ENCODE measurements at places on chromosomes 2 and 18.

- DNase-seq: no peak
These were observed 437.0 kb downstream of the PTPRM start for GRCh38 chr18:8003878-8004675.

DNA sequence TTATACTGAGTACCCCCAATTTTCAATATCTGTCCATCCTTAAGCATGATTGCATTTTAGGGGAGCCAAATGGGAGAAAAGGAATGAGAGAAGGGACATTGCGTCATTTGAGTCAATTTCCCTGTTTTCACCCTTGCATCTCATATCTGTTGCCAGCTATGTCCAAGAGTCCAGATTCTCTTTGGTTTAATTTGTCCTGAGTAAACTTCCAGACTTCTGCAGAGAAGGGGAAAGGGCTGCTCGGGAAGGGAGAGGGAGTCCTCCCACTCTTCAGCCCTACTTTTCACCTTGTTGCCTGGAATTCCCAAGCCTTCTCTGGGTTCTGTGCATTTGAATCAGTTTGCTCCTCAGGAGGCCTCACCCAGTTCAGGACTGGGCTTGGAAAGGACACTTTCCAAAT, 16.5 kb downstream of the GREB1 start:
- DNase-seq: no peak

- no peak for DNase-seq
These were observed 194.1 kb downstream of the KLHL29 start for GRCh38 chr2:23578964-23579671.

DNA sequence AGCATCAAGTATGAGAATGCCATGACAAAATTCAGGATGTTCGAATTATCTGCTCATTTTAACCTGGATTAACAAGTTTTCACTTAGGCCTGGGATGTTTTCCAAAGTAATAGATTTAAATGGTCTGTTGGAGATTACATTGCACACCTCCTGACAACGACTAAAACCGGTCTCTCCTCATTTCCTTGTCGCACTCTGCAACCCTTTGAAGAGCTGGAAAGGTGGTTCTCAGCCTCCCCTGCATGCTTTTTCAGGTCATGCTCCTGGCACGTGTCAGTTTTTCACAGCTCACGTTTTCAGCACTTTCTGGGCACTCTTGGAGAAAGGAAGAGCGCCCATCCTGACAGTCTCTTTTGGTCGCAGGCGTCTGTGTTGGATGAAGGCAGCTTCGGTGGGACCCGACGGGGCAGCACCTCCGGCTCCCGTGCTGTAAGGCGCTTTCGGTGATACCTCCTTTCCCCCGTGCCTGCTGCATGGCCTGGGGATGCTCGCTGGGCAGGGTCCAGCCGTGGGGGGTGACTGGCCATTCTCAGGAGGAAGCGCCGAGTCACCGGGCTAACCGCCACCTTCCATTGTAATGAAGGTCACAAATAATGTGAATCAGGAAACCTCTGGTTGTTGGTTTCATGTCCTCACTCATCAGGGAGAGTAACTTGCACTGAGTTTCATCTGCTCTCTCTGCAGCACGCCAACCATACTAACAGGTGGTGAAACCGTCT, 63.5 kb upstream of the RBM44 start:
- no peak for DNase-seq

- no peak for DNase-seq
These were observed 96.0 kb downstream of the ACOXL start for GRCh38 chr2:110828330-110828729.

DNA sequence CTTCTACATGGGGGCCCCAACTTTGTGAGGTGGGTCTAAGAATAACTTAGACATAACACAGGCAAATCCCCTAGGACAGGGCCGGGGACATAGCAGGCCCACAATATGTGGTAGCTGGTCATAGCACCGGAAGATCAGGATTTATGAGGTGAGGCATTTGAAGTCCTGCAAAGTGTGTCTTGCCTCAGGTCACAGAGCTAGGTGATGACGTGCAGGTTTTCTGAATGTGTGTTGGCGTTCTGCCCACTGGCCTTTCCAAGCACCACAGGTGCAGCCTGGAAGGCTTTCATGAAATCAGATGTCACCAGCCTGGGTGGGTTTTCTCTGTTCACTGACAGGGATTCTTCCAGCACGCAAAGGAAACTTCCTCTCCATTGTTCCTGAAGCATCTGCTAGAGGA, 119.1 kb downstream of the LRATD1 start:
- DNase-seq: no peak

Data from NCI-H1048 (cell line).